ENCODE measurements at places on chromosomes 11 and 22.

DNA sequence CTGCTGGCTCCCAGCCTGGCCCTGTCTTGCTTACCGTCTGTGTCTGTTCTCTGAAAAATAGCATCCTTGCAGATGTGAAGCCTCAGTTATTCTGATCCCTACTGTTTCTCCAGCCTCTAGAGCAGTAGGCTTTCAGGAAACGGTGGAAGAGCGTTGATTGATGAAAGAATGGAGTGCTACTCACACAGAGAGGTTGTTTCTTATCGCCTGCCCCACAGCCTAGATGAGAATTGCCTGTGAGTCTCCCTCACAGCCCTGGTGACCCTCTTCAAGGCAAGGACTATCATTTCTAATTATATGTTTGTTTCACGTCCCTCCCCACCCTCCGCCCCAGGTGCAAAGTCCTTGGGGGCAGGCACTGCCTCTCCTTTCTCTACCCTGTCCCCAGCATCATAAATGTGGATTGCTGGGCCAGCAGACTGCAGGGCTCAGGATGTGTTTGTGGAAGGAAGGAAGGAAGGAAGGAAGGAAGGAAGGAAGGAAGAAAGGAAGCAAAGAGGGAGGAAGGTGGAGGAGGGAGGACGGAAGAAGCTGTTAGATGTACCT lies 575.3 kb upstream of the B3GAT1 start:
- no peak for DNase-seq

DNA sequence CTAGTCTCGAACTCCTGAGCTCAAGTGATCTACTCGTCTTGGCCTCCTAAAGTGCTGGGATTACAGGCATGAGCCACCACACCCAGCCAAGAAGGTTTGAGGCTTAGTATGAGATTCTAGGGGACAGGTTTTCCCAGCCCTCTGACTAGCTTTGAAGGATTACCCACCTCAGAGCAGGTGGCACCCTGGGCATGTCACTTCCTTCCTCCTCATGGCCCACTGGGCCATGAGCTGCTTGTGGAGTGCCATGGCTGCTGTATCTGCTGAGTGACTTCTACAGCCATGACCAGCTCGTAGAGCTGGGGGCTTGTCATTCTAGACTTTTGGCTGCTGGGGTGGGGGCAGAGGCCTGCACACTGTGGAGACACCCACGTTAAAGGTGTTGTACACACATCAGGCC lies 25.1 kb downstream of the TOM1 start:
- no peak for DNase-seq

DNA sequence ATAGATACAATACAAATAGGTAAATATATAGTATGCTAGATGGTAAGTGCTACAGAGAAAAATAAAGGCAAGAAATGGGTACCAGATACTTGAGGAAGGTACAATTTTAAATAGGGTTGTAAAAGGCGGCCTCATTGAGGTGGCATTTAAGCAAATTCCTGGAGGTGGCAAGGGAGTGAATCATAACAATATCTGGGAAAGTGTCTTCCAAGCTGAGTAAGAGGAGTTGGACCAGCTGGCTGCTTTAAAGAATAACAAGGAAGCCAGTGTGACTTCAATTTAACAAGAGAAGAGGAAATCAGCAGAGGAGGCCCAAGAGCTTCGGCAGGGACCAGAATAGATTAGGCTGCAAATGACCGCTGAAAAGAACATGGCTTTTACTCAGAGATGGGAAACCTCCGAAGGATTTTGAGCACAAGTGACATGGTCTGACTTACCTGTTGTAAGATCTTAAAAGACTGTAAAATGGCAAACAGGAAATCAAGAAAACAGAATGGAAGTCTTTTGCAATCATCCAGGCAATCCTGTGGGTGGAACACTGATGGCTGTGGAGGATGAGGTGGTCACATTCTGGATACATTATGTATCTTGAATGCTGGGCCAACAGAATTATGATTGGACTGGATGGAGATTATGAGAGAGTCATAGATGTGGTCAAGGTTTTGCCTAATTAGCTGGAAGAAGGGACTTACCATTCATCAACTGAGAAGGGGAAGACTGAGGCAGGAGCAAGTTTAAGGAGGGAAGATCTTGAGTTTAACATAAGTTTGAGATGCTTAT lies 77.2 kb downstream of the RDX start:
- DNase-seq = no peak

GRCh38 chr11:59728913-59729312 lies 15.3 kb upstream of the OR10V1 start:
- peak; percentile 11 for DNase-seq

DNA sequence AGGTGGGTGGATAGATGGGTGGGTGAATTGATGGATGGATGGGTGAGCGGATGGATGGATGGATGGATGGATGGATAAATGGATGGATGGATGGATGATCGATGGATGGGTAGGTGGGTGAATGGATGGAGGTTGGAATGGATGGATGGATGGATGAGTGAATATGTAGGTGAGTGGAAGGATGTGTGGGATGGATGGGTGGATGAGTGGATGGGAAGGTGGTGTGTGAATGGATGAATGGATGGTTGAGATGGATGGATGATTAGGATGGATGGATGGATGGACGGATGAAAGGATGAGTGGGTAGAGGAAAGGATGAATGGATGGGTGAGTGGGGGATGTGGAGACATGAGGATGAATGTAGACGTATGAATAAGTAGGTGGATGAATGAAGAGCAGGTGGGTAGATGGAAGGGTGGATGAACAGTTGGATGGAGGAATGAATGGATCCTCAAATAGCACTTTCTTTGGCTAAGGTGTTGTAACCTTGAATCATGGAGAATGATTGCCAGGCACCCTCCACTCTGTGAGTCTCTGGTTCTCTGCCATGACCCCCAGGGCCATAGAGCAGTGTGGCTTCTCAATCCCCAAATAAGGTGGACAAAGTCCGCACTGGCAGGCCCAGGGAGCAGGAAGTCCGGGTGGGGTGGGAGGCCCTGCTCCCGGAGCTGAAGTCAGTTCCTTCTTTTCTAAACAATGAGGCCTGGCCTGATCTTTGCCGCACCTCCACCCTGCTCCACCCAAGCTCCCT lies 36.9 kb downstream of the IGF2 start:
- no peak for DNase-seq

DNA sequence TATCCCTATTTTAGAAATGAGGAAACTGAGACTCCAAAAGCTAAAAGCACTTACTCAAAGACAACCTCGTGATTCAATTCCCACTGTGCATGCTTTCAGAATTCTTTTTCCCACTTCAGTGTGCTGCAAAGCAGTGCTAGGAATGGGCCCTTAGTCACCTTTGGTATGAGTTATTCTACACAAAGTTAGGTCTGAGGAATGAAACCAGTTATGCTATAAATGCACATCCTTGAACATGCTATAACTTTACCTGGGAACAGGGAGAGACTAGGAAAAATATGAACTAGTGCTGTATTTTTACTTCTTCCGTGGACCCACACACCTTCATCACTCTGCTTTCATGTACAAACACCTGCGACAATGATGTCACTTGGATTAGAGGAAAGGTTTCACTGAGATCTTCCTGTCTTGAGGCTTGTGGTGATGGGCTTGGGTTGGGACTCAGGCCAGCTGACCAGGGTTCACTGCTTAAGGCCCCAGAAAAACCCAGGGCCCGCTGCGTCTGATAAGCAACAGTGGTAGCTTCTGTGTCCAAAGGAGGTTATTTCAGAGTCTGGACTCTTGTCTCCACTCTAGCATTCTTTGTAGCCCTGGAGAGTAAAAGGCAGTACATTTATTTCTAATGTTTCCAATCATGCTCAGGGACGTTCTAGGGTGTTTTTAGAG lies 81.6 kb downstream of the ZC3H12C start:
- DNase-seq = peak; percentile 45

Measured in epithelial cell of esophagus (primary cell).